NCI-H2029 treated with DMSO at 0.1 percent for 48 hours (cell line): ENCODE measurements at places on chromosomes 13 and 19.

- no peak for DNase-seq
These were observed 618.4 kb upstream of the SLITRK5 start for GRCh38 chr13:87052731-87053130.

DNA sequence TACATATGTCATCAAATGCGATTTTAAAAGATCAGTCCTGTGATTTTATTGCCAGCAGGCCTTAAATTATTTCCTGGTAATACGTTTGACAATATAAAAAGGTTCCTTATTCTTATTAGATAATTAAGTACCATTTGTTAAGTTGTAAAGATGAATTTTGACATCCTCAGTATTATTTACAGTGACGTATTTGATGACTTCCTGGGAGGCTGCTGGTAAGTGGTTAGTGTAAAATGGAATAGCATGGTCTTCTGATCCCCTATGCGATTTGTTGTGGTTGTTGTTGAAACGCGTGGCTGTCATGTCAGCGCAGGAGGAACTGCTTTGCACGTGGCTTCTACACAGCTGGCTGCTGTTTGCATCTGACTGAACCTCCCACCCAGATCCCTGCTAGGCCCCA, 99.7 kb downstream of the DCLK1 start:
- DNase-seq: no peak

GRCh38 chr13:36814465-36814864, 4.6 kb upstream of the RFXAP start:
- DNase-seq: no peak

DNA sequence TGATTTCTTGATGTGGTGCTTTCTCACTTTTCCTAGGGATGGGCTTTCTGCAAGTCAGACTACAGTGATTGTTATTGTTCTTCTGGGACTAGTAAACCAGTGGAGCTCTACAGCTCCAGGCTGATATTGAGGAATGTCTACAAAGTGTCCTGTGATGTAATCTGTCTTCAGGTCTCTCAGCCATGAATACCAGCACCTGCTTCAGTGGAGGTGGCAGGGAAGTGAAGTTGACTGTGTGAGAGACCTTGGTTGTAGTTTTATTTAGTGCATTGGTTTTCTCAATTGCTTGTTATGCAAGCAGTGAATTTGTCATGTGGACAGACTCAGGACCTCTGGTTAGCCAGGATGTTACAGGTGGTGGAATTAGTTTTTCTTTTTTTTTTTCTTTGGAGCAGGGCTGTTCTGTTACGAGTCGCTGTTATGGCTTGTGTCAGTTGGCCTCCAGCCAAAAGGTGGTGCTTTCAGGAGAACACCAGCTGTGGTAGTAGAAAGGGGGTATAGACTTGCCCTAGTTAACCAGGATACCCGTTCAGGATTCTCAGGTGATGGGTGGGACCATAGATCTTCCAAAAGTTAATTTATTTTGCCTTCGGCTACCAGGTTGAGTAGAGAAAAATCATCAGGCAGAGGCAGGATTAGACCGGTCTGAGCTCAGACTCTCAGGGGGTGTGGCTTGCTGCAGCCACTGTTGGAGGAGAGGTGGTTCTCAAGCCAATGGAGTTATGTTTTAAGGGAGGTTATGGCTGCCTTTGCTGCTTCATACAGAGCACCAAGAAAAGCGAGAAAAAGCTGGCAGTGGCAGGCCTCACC, 11.9 kb upstream of the ZNF675 start:
- peak; percentile 35 for DNase-seq

DNA sequence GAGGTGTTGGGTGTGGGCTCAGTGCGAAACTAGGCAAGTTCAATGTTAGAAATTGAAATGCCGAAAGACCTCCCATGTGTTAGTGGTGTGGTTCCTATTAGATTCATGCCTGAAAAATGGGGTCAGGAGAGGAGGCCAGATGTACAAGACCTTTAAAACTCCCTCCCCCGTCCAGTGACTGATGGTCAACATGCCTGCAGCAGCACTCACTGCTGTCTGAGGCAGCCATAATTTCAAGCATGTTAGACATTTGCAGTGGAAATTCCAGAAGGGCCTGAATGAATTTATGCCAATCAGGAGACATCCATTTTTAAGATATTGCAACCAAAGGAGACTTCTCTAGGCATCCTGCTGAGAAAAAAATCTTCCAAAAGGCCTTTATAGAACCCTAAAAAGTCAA, 426.9 kb upstream of the NBEA start:
- DNase-seq: no peak
